ENCODE measurements at places on chromosomes 3 and 15.

- DNase-seq: no peak
These were observed 4.1 kb upstream of the PAK6 start for GRCh38 chr15:40234783-40235182.

GRCh38 chr15:60389261-60390077, 8.3 kb downstream of the ANXA2 start:
- no peak for DNase-seq

- DNase-seq: no peak
These were observed 141.5 kb downstream of the GADL1 start for GRCh38 chr3:30752970-30753369.

GRCh38 chr3:48966367-48966766, 23.7 kb upstream of the P4HTM start:
- DNase-seq: no peak

- DNase-seq: no peak
These were observed 4.4 kb downstream of the KCTD6 start for GRCh38 chr3:58496206-58496857.

GRCh38 chr15:41951571-41951970, 20.8 kb downstream of the EHD4 start:
- DNase-seq: no peak

DNA sequence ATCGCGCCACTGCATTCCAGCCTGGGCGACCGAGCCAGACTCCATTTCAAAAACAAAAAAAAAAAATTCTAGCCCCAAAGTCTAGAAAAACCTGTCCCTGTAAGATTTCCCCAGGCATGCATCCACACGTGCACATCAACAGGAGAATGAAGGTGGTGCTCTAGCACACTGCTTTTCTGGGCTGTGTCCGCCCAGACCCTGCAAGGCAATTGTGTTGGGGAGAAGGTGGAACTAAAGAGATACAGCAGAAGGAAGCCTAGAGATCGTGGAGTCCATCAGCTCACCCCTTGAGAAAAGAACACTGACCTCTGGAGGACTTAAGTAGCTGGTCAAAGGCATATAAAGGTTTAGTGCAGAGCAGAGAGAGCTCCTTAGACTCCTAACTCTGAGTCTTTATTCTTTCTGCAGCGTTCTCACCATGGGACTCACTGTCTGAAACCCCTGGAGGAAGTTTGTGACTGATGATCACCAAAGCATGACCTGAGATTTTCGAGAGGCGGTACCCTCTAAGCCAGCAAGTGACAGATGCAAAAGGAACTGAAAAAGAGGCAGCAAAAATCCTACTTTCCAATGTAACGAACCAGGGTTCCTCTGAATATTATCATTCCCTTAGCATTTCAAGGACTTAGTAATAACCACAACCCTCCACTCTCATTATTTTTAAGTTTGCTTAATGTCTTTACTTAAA, 179.8 kb downstream of the MEX3B start:
- no peak for DNase-seq

- DNase-seq: no peak
These were observed 56.2 kb downstream of the CEMIP start for GRCh38 chr15:80835336-80835735.

GRCh38 chr3:72429589-72430353, 418.5 kb downstream of the SHQ1 start:
- no peak for DNase-seq

DNA sequence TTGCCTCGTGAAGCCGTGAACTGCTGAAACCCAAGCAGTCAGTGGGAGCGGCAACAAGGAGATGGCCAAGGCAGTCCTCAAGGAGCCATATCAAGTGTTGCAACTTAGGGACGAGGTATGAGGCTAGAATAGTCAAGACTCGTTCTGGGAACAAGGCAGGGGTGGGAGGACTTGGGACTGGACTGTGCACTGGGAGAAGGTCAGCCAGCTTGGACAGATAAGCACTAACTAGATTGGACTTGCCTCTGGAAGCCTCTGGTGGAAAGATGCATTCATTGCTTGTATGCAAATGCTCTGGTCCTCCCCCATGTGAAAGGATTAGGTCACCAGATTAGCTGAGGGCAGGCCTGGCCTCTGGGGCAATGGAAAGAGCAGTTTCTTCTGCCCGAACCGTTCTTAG, 123.3 kb upstream of the CTNNB1 start:
- DNase-seq: no peak

DNA sequence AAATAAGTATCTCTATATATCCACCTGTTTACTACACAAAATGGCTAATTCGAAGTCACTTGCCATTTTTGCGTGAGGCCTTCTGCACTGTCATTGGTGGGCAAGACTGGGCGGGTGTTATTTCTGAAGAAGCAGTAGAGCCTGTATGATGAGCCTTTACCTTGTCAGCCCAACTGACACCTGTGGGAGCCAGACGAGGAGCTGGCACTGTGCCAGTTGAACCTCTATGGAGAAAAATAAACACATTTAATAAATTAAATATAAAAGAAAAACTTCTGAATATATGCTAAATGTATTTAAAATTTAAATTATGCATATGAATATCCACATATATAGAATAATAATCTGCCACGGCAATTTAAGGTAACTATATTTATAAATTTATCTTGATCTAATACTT, 109.9 kb downstream of the SCAPER start:
- DNase-seq: no peak

DNA sequence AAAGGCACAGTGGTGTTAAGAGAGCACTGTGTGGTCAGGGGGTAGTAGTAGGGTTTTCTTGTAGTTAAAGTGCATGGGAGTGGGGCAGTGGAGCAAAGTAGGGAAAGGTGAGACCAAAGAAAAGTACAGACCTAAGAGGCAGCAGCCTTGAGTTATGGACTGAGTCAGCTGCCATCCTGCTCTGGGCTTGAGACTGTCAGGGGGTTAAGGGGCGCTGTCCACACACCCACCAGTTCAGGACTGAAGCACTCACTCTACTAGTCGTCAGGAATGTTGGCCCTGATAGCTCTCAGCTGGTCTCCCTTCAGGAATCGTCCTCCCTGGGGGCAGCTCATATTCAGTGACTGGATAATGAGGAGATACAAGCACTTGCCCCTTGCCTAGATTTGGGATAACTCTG, 7.9 kb downstream of the CCR4 start:
- DNase-seq: no peak

- DNase-seq: no peak
These were observed 680 bp downstream of the POC1A start for GRCh38 chr3:52153389-52154096.

GRCh38 chr3:13827699-13828098, 52.2 kb downstream of the WNT7A start:
- DNase-seq: no peak

DNA sequence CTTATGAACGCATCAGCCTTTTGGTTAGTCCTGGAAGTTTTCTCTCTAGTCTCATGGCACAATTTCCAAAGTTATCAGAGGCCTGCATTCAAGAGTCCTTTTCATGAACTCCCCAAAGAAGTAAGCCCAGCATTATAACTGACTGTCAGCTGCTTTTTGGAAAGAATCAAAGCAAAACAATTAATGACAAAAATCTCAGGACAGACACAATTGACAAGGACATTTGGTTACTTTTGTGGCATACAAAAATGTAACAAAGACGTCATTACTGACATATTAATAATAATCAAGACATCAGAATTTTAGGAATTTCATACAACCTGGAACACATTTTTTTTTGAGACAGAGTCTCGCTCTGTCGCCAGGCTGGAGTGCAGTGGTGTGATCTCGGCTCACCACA, 21.2 kb downstream of the KATNBL1 start:
- DNase-seq: no peak

DNA sequence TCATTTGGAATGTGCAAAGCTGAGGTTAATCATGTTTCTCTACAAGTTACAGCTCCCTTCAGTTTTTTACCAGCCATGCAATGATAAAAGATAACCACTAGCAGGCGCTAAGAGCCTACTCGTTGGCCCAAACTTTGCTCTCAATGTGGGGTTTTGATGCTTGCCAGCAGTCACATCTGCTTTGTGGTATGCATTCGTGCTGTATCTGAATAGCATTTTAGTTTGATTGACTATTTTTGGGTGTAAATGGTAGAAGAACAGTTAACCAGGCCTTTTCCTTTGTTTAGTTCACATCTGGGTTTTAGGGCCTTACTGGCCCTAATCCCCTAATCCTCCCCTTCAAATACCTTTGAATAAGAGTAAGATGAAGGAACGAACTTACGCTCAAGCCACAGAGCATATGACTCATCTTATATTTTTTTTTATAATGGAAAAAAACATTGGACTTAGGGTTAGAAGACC, 4.4 kb upstream of the CLDN11 start:
- DNase-seq: no peak

GRCh38 chr3:20007960-20008359, 4.1 kb downstream of the PP2D1 start:
- no peak for DNase-seq

- no peak for DNase-seq
These were observed 1300.1 kb upstream of the ALCAM start for GRCh38 chr3:104066658-104067057.

GRCh38 chr3:40179016-40179415, 130.5 kb upstream of the EIF1B start:
- DNase-seq: no peak

DNA sequence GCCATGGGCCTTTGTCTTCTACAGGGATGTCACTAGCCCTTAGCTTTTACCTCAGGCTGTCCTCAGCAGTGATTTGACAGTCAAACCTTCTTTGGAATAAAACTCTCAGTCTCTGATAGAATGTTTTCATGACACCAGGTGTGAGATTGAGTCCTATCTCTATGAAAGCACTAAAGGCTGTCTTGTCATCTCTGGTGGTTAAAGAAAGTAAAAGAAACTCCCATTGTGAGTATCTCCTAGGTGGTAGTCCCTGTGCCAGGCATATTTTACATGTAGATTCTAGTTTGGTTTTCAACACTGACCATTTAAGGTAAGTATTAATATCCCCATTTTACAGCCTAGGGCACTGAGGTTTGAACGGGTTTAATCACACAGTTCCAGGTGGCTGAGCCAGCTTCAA, 360.2 kb downstream of the CHST2 start:
- no peak for DNase-seq

DNA sequence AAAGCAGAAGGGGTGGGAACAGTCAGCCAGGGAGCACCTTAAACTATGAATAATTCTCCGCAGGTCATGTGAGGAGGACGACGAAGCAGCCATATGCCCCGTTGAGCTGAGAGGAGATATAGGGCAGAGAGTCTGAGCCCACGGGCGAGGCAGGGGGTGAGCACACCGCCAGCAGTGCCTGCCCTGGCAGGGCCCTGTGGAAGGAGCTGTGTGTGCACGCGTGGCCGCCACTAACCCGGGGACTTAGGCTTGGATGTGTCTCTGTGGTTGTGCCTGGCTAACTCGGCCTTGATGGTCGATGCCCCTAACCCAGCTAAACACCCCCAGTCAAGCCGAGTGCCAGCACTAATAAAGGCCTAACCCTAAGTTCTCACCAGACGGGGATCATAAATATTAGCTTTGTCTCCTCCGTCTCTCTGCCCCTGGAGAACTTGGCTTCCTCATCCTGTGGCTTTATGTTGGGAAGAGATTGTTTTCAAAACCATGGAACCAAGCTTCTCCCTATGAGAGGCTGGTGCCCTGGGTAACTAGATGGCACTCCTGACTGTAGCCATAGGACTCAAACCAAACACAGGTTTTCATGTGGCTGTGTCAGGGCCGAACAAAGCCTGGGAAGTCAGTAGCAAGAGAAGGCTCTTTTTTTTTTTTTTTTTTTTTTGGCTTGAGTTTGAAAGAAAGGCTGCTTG, 45.4 kb downstream of the CCK start:
- no peak for DNase-seq

- no peak for DNase-seq
These were observed 163.1 kb downstream of the TUSC7 start for GRCh38 chr3:116872688-116873087.

DNA sequence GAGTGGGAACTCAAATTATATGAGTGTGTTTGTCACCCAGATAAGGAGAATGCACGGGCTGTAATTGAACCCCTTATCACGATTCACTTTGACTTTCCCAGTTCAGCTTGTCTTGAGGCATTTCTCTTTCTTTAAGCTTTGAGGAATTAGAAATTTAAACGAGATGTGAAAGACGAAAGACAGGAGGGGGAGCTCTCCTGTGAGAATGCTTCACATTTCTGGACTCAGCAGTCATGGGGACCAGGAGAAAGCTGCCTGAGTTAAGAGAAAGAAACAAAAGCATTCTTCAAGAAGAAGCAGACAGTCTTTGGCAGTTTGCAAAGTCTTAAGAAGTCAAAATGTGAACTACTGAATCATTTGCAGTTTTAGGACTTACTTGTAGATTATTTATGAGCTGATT, 205.6 kb downstream of the NECTIN3 start:
- DNase-seq: no peak

DNA sequence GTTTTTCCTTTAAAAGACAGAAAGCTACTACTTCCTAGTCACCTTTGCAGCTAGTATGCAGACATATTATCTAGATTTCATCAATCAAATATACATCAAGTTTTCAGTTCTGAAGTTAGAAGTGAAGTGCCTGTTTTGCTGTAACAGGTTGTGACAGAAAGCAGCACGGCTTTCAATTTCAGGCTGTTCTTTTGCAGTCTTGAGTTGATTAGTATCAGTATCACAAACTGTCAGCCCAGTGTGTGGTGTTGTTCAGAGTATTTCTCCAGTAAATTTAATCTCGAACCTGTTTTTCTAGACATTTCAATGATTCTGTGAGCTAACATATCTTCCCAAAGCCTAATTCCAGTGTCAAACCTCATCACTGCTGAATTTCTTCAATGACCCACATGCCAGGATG, 1050.8 kb downstream of the DIPK2A start:
- DNase-seq: no peak

- no peak for DNase-seq
These were observed 281.4 kb downstream of the ADAMTS17 start for GRCh38 chr15:100060276-100060926.

DNA sequence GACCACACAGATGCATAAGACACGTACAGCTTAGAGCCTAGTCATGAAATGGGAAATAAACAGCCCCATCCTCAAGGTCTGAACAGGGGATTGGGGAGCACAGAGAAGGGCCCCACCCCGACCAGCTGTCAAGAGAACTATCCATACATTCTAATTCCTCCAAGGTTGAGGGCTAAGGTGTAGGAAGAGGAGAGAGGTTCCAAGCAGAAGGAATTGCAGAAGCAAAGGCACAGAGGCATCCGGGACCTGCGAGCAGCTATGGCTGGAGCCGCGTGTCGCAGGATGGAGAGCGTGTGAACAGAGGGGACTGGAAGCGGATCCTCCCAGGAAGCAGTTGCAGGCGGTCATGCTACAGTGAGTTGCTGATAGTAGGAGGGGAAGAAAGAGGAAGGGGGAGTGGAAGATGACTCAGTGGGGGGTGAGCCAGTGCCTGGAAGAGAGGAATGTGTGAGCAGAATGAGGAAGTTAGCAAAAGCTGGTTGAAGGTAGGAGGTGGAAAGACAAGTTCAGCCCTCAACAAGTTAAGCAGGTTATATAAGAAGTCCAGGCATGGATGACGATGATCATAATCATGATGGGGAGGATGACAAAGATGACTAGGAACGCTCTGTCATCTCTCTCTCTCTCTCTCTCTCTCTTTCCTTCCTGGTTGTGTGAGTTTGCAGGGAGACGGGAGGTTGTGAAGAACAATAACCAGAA, 89.7 kb downstream of the LIPC start:
- no peak for DNase-seq
